Left colon (tissue), 2 donors: ENCODE measurements at places on chromosomes 13 and 19. TPM values are rescaled to one million over a fixed set of nuclear protein-coding genes. Genes with fewer than 3 reads are reported as not detected.

GRCh38 chr13:49464085-49464484, 20.0 kb downstream of the SETDB2 start:
- no peak for DNase-seq

GRCh38 chr19:10143681-10144080, 24.0 kb upstream of the EIF3G start:
- no peak for DNase-seq

- no peak for DNase-seq
Measured at GRCh38 chr19:33780746-33781145, 15.9 kb upstream of the KCTD15 start.

DNA sequence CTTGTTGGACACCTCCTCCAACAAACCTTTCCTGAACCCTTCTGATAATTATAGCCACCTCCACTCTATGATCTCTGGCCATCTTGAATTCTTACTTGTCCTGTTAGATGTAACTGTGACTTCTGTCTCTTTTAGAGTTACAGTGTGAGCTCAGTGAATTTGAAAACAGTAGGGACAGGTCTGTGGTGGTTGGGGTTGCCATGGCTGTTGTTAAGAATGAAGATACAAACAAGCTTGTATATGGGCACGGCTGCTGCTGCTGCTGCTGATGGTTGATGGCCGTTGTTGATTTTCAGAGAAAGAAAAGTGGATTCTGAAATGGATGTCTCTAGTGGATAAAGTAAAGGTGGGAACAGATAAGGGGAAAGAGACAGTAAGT, 101.5 kb downstream of the STARD13 start:
- no peak for DNase-seq

GRCh38 chr19:17997969-17998826, 9.8 kb upstream of the ARRDC2 start:
- peak; percentile 29 for DNase-seq

DNA sequence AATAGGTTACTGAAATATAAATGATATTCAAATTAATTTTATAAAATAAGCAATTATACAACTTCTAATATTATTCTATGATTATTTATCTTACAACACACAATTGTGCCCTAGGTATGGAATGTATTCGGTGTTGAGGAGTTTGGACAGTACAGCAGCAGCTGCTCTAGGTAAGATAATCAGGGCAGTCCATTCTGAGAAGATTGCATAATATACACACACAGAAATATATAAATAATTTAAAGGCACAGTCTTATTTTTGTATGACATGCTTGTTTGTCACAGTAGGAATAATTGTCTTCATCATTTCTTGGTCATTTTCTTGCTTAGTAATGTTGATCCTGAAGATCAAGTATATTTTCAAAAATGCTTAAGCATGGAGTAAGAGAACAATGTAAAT, 849.4 kb upstream of the MIR17HG start:
- no peak for DNase-seq

- no peak for DNase-seq
Measured at GRCh38 chr19:53877361-53877766, 4.6 kb upstream of the PRKCG start.

GRCh38 chr19:6500837-6501739, 1.0 kb downstream of the TUBB4A start:
- no peak for DNase-seq

DNA sequence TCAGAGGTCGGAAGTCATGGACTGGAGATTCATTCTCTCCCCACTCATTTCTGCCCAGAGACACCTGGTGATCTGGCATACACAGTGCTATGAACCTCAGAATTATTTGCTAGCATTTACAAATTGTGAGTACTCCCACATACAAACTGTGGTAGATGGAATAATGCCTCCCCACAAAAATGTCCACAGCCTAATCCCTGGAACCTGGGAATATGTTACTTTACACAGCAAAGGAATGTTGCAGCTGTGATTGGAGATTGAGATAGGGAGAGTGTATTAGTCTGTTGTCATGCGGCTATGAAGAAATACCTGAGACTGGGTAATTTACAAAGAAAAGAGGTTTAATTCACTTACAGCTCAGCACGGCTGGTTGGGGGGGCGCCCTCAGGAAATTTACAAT, 3.1 kb upstream of the UQCRFS1 start:
- no peak for DNase-seq

DNA sequence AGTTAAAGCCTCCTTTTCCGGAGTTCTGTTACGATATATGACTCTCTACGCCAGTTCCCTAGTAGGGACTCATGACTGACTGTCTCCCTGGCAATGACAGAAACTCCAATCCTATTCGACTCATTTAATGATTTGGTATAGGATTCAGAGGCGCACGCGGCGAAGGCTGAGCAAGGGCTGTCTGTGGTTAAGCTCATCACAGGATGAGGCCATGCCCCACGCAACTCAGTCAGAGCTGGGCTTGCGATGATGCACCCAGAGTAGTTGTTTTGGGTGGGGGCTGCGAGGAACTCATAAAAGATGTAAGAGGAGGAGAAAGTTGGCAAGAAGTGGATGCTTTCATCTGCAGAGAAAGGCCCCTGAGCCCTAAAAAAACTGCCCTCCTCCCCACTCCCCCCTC, 468 bp upstream of the SERTM1 start:
- DNase-seq = no peak

- no peak for DNase-seq
Measured at GRCh38 chr13:35499676-35500075, 23.2 kb upstream of the MAB21L1 start.

- no peak for DNase-seq
Measured at GRCh38 chr13:30523211-30523610, 57.5 kb upstream of the HMGB1 start.

GRCh38 chr19:14022469-14022868, 5.5 kb upstream of the RLN3 start:
- DNase-seq = no peak

- DNase-seq = no peak
Measured at GRCh38 chr19:51396175-51396574, 5.8 kb upstream of the C19orf84 start.

DNA sequence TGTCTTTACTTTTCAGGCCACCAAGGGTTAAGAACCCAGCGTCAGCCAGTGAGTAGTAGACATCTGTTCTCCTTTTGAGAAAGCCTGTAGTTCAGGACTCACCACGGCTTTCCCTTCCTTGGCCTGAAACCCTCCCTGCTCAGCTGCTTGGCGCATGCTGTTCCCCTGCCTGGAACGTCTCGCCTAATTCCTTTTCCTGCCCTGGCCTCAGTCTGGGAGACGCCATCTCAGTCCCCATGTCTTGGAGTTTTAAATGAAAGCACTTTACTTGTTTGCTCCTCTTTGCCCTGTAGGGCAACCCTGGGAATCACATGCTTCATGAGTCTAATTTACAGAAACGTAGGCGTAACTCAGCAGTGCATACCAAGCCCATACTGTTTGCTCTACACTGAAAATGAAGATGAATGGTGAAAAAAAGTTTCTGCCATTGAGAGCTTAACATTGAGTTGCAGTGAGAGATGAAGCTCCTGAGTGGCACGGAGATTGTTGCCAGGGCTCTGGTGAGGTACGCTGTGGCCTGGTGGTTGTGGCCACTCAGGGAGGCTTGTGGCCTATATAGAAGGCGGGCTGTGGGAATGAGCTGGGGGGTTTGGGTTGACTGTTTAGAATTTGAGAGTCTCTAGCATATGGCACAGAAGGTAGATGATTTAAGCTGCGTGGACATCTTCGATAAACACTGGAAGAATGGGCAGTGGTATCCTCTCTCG, 52.8 kb downstream of the GATAD2A start:
- DNase-seq = no peak

- peak; percentile 88 for DNase-seq
Measured at GRCh38 chr19:4284176-4284958, 5.3 kb downstream of the SHD start.

GRCh38 chr13:30362869-30363268, 55.5 kb upstream of the KATNAL1 start:
- no peak for DNase-seq

GRCh38 chr13:100525453-100526317, 62.9 kb downstream of the GGACT start:
- DNase-seq = no peak

Gene SLC5A5
- total RNA-seq = not detected

Gene COL4A2
- total RNA-seq = 79.7 TPM

Gene ZNF681
- total RNA-seq = 3.1 TPM

Gene MCF2L
- 86.9 TPM for total RNA-seq

Gene FXYD1
- total RNA-seq = 7.7 TPM

Gene ADGRE2
- total RNA-seq = 4.3 TPM

Gene CEACAM8
- 0.89 TPM for total RNA-seq

Gene YIF1B
- 27.6 TPM for total RNA-seq

Gene ZNF486
- total RNA-seq = 2.4 TPM

Gene TGFBR3L
- total RNA-seq = 0.53 TPM

Gene CILP2
- total RNA-seq = 0.11 TPM

Gene ZNF525
- total RNA-seq = 9.3 TPM

Gene PRTN3
- total RNA-seq = not detected

Gene NTF4
- not detected for total RNA-seq

Gene PRR36
- 0.22 TPM for total RNA-seq
